GM23338 (cell line): ENCODE measurements at places on chromosomes 16 and 17.

DNA sequence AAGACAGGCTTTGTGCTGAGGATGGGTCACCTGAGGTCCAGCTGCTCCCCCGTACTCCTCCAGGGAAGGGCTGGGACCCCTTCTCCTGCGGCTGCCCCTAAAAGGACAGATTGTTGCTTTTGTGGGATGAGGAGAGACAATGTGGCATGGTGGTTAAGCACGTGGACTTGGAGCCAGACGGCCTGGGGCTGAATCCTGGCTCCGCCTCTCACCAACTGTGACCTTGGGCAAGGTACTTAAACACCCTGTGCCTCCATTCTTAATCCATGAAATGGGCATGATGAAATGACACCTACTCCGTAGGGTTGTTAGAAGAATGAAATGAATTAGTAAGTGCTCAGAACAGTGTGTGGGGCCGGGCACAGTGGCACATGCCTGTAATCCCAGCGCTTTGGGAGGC, 39.6 kb upstream of the PLCG2 start:
- H3K4me3 ChIP-seq: no peak overlapping the region
- no peak for DNase-seq

DNA sequence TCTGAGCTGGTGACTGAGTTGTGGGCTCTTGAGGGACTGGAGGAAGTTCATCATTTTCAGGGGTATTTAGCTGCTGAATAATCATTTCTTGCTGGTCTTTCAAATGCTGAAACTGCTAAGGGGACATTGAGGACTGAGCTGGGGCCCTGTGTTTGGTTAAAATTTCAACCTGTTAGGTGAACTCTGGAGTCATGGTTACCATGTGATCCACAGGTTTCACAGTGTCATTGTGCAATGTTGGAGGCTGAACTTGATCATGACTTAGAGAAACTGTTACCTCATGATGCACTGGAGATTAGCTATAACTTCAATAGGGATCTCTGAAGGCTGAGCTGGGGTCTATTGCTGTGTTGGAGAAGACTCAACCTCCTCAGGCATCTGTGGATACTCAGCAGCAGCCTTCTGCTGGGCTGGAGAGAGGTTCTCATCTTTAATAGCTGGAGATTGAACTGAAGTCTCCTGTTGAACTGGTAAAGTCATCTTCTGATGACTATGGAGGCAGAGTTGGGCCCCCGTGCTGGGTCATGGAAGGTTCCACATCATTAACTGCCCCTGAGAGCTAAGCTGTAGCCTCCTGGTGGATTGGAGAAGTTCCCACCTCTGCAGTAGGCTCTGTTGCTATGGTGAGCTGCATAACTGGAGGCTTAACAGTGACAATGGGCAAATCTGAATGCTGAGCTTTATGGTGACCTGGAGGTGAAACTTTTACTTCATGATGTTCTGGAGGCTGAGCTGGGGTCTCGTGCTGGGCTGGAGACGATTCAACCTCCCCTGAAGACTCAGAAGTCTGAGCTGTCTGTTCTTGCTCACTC, 15.2 kb downstream of the RDM1 start:
- no peak for DNase-seq
- H3K36me3 ChIP-seq: no peaks in the 10 kb centered on the region
- H3K27ac ChIP-seq: no peak overlapping the region

DNA sequence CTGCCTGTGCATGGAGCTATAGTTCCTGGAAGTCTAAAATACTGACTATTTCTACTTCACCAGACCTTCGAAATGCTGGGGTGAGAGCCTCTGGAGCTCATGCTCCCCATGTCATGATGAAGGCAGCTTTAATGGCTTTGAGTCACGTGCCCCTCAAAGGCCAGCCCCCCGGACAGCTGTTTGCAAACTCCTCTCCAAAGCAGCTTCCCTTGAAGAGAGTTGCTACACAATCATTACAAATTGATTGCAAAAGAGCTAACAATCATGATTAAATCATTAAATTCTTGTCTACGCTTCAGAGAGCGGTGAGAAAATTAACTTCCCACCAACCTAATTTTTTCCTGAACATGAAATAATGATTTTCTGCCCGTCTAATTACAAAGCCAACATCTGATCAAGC, 134.8 kb upstream of the IRX6 start:
- H3K4me3 ChIP-seq: no peak overlapping the region
- no peak for DNase-seq
- H3K4me1 ChIP-seq: peaks cover 15% of the 10 kb centered on the region
- H3K27me3 ChIP-seq: no peaks in the 10 kb centered on the region

DNA sequence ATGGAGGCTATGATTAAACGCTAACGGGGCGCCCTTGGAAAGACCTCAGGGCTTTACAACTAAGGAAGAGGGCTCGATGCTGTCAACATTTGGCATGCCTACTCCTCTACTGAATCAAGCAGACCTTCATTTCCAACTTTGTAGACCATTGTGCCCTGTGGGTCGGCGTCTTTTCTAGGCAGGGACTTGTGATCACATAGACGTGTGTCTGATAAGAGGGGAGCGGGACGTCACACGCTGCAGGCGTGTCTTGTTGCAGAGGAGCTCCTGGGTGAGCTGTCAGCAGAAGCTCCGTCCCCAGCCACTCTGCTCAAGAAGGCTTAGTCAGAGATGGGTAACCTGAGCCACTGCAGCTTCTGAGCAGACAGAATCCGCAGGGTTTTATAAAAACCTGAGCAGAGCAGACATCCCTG, 2.8 kb downstream of the MAPK8IP3 start:
- no peaks in the 10 kb centered on the region for H3K27me3 ChIP-seq
- no peaks in the 10 kb centered on the region for H3K36me3 ChIP-seq
- no peak for DNase-seq
- H3K27ac ChIP-seq: no peak overlapping the region

GRCh38 chr17:54977744-54978143, 9.2 kb downstream of the STXBP4 start:
- no peak for DNase-seq
- H3K27me3 ChIP-seq: no peaks in the 10 kb centered on the region
- H3K4me3 ChIP-seq: no peak overlapping the region
- H3K27ac ChIP-seq: no peak overlapping the region

DNA sequence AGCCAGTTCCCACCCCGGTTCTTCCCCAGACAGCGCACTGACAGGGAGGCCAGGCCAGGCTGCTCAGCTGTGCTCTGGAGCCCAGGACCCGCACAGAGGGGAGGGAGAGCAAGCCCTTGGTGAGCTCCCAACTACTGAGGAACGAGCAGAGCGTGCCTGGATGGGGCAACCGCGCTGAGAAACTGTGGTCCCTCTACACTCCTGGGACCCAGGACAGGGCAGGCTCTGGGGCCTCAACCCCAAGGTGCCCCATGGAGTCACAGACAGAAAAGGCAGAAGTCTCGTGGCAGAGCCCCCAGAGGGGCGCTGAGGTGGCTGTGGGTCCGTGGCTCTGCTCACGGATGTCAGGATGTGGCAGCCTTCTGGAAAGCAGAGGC, 16.3 kb downstream of the SLX4 start:
- H3K27ac ChIP-seq: no peak overlapping the region
- H3K36me3 ChIP-seq: peaks cover 7% of the 10 kb centered on the region
- no peaks in the 10 kb centered on the region for H3K27me3 ChIP-seq
- DNase-seq: no peak

GRCh38 chr17:29844339-29845048, 85.5 kb downstream of the SSH2 start:
- H3K4me1 ChIP-seq: 0 out of 2 replicates have a peak, but pooled peaks cover 17% of the 10 kb centered on the region
- H3K4me3 ChIP-seq: no peak overlapping the region
- H3K27ac ChIP-seq: no peak overlapping the region
- H3K36me3 ChIP-seq: no peaks in the 10 kb centered on the region

DNA sequence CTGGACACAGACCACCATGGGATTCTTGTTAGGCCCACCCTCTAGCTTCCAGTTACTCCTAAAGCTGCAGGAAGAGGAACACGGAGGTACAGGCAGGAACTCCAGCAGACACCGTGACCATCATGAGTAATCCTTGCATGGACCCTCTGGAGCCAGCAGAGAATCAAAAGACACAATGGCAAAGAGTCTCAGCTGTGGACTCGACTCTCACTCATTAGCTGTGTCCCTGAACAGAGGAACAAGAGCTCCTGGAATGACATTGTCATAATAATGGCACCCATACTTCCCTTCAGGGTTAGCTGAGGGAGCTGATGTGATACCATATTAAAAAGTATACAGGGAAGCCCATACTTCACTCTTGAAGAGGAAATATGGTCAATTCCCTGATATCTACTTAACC, 176.3 kb upstream of the ASIC2 start:
- no peaks in the 10 kb centered on the region for H3K36me3 ChIP-seq
- no peak for DNase-seq
- no peak overlapping the region for H3K27ac ChIP-seq
- H3K27me3 ChIP-seq: no peaks in the 10 kb centered on the region

GRCh38 chr16:14560523-14560922, 69.5 kb downstream of the PARN start:
- no peak for DNase-seq
- no peaks in the 10 kb centered on the region for H3K36me3 ChIP-seq
- H3K4me3 ChIP-seq: no peak overlapping the region
- H3K27ac ChIP-seq: no peak overlapping the region
- H3K27me3 ChIP-seq: no peaks in the 10 kb centered on the region

- no peak overlapping the region for H3K27ac ChIP-seq
- no peaks in the 10 kb centered on the region for H3K27me3 ChIP-seq
- H3K4me1 ChIP-seq: no peaks in the 10 kb centered on the region
These were observed 215.9 kb upstream of the TNRC6C start for GRCh38 chr17:77742579-77742978.

GRCh38 chr17:19867079-19867328, 732 bp downstream of the ULK2 start:
- peaks cover 33% of the 10 kb centered on the region for H3K27me3 ChIP-seq
- H3K36me3 ChIP-seq: no peaks in the 10 kb centered on the region
- peaks cover 8% of the 10 kb centered on the region; the same call in 1 of the 2 replicates for H3K4me1 ChIP-seq
- peak; percentile 85 for DNase-seq

DNA sequence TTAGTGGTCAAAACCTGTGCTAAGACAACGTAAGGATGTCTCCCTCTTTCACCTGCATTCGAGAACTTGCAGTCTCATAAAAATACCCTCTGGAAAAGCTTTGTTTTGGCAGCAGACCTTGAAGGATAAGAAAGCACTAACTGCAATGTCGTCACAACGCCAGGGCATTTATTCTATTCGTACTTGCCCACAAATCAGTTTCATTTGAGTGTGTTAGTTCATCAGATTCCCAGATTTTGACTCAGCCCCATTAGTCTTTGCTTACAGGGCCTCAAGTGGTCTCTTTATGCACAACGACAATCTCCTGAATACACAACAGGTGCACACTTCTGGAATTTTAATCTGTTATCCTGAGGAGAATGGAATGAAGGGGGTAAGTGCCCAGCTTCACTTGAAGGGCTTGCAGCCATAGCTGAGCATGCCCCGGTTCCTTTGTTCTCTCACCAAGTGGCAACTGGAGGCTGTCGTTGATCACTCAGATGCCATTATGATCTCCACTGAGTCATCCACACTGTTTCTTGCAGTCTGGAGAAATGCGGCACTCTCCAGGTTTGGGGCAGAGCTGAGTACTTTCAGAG, 58.8 kb downstream of the CLEC19A start:
- H3K36me3 ChIP-seq: no peaks in the 10 kb centered on the region; the same call in 1 of the 2 replicates
- H3K27me3 ChIP-seq: no peaks in the 10 kb centered on the region
- H3K4me3 ChIP-seq: no peak overlapping the region
- no peak for DNase-seq

- no peaks in the 10 kb centered on the region for H3K36me3 ChIP-seq
- no peak for DNase-seq
- H3K27ac ChIP-seq: peak overlapping the region; percentile 52
- H3K27me3 ChIP-seq: no peaks in the 10 kb centered on the region
These were observed 430 bp downstream of the BCAS3 start for GRCh38 chr17:60678118-60678444.

DNA sequence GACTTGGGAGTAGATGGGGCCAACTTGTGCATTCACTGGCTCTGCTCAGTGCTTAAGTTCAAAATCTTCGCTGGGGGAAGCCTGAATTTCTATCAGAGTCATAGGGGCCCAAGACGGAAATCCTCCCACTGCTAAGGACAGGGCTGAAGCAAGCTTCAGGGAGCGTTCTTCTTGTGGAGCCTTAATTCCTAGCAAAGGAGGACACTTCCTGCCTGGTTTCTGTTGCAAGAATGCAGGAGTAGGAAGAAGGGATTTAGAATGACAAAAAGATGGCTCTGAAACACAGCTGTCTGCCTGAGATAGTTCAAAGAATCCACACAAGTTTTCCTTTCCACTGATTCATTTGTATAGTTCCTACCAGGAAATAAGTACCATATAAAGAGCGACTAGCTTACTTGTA, 26.4 kb downstream of the PSME3IP1 start:
- peaks cover 10% of the 10 kb centered on the region for H3K4me1 ChIP-seq
- H3K27ac ChIP-seq: no peak overlapping the region
- no peak overlapping the region for H3K4me3 ChIP-seq
- H3K27me3 ChIP-seq: no peaks in the 10 kb centered on the region

DNA sequence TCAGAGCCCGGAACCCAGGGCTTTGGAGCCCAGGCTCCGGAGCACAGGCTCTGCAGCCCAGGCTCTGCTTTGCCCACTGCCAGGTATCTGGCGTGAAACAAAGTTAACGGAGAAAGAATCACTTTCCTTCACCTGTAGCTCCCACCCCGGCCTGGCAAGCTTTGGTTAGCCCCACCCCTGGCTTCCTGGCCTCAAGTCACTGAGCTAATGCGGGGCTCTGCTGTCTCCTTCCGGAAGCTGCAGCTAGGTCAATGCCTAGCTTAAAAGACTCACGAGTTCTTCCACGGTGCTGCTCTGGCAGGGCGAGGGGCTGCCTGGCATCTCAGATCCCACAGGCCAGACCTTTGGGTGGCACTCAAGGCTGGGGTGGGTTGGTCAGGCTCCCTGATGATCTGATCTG, 21.1 kb upstream of the SPPL2C start:
- no peak overlapping the region for H3K4me3 ChIP-seq
- no peak overlapping the region for H3K27ac ChIP-seq
- no peaks in the 10 kb centered on the region for H3K36me3 ChIP-seq
- H3K27me3 ChIP-seq: no peaks in the 10 kb centered on the region
- peak; percentile 22 for DNase-seq
- no peaks in the 10 kb centered on the region for H3K4me1 ChIP-seq

DNA sequence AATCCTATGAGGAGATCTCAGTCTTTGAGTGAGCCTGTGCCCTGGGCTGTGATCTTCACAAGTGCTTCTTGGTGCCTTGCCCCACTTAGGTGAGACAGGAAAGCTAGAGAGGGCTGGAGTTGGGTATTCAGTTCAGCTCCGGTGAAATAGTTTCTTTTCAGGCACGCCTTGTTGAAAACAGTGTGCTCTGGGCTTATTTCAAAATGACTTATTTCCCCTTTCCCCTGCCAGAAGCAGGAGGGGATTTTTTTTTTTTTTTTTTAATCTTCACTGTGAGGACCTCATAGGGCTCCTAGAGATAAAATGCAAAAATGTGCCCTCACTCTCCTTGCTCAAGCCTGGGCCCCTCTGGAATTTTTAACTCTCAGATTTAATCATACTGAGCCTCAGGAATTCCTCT, 27.2 kb downstream of the MOSMO start:
- DNase-seq: peak; percentile 62
- H3K36me3 ChIP-seq: no peaks in the 10 kb centered on the region
- no peaks in the 10 kb centered on the region for H3K27me3 ChIP-seq
- H3K4me1 ChIP-seq: no peaks in the 10 kb centered on the region
- peak overlapping the region; percentile 41; the same call in 1 of the 2 replicates for H3K27ac ChIP-seq
- H3K4me3 ChIP-seq: no peak overlapping the region

- H3K27ac ChIP-seq: no peak overlapping the region
- no peak overlapping the region for H3K4me3 ChIP-seq
- DNase-seq: no peak
- H3K27me3 ChIP-seq: no peaks in the 10 kb centered on the region
- no peaks in the 10 kb centered on the region for H3K36me3 ChIP-seq
- H3K4me1 ChIP-seq: no peaks in the 10 kb centered on the region
These were observed 33.0 kb downstream of the NGFR start for GRCh38 chr17:49527927-49528651.
